Stimulated activated CD4-positive, alpha-beta T cell treated with anti-CD3 and anti-CD28 coated beads, Interleukin-12 subunit alpha, Interleukin-12 subunit beta, amount 100 ng/mL, for 4 hours (primary cell): ENCODE measurements at places on chromosomes 1 and 21.

DNA sequence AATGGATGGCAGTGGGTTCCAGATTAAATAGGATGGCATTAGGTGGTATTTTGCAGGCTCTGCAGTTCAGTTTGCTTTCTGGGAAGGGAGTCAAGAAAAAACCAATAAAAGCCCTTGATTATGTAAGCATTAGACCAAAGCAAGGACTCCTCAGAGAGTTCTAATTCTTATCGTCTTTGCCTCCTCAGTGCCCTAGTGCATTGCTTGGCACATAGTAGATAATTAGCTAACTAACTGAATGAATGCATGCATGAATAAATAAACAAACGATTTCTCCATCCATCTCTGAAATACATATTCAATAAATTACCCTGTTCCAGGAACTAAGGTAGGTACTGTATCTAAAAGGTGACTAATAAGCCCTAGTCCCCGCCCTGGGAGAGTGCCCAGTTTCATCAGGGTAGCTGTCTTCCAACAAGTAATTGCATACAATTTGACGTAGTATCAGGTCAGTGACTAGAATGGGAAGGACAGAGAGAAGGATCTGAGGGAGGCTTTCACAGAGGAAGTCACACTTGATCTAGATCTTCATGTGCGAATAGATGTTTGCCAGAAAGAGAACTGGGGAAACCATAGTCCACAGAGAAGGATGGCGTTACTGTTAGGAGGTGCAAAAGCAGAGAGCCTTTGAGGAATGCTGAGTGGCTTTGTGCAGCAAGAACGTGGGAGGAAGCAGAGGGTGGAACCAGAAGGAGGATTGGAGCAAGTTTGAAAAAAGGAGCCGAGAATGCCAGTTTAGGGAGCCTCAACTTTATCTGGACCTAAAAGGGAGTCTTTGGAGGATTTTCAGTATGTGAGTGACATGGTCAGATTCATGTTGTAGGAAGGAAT lies 111.4 kb downstream of the TBX19 start:
- no peak for DNase-seq

GRCh38 chr21:38303300-38303699 lies 46.5 kb downstream of the KCNJ15 start:
- no peak for DNase-seq

- no peak for DNase-seq
Observed at GRCh38 chr1:243258731-243259130, 2.9 kb downstream of the SDCCAG8 start.

DNA sequence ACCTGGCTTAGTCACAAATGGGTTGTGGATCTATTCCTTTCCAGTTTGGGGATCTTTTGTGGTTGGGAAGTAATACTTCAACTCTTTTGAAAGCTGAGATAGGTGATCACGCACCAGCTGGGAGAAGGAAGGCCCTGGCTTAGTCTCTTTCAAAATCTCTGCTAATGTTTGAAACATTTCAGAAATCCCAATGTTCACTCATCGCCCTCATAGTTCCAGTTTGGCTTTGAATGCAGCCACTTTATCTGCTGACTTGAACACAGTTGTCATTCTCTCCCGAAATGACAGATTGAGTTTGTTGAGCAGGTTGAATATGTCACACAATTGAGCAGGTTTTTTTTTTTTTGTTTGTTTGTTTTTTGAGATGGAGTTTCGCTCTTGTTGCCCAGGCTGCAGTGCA lies 24.6 kb downstream of the RASAL2 start:
- no peak for DNase-seq

DNA sequence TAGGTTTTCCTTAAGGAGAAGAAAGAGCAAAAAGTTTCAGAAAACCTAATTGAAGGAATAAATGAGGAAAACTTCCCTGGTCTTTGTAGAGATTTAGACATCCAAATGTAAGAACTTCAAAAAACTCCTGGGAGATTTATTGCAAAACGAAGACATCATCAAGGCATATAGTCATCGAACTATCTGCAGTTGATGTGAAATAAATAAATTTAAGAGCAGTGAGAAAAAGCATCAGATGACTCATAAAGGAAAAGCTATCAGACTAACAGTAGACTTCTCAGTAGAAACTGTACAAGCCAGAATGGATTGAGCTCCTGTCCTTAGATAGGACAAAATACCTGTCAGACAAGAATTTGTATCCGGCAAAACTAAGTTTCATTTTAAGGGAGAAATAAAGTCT lies 569.4 kb upstream of the ADAMTS5 start:
- DNase-seq: no peak

GRCh38 chr1:179043266-179043665 lies 17.6 kb downstream of the FAM20B start:
- no peak for DNase-seq
